RPMI7951 (cell line): ENCODE measurements at places on chromosomes 2 and 18. TPM values are rescaled to one million over a fixed set of nuclear protein-coding genes. Genes with fewer than 3 reads are reported as not detected.
A peak's percentile ranks its signal among the peaks of the same experiment; 100 is the strongest.

UGT1A4 gene
- total RNA-seq = 0.12 TPM in 1 of 2 replicates, not detected in the other

ZNF396 gene
- 1.1 and 2.2 TPM in 2 replicates for total RNA-seq

GRCh38 chr2:158668001-158668765 is 126.9 kb upstream of the DAPL1 start:
- no peak for DNase-seq

DNA sequence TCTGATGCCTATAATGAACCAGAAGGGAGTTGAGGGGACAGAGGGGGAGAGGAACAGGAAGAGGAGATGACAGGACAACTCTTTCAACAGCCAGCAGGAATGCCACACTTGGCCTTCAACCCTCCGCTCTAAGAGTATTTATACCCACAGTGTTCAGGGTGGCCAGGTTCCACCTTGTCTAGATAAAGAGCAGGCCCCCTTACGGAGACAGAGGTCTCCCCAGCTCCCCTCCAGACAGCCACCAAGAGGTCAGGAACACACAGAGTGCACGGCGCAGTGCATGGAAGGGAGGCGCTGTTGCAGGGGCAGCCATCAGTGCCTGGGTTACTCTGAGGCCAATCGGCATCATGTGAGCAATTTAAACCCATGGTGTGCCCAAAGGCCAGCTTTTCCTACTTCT is 176.9 kb downstream of the SMAD7 start:
- no peak for DNase-seq

GRCh38 chr2:105309147-105309545 is 20.4 kb downstream of the TGFBRAP1 start:
- DNase-seq = no peak

DNA sequence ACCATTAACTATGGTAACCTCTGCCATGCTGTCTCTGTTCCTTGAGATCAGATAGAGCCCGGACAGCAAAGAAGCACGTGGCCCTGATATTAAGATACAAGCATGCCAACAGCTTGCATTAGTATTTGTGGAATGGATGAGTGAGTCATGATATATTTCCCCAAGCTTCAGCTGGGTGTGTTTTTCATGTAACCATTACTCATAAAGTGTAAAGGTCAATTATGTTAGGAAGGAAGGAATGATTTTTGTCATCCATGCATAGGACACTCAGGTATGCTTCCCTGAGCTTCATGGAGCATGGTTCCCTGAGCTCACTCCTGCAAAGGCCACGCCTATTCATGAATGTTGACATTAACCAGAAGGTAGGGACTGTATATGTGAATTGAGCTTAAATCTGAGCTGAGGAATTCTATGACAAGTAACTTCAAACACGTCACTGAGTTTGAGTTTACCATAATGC is 74.6 kb downstream of the ARL4C start:
- DNase-seq = peak; percentile 91

- DNase-seq = peak; percentile 55
Observed at GRCh38 chr18:45879681-45880655, 54.5 kb downstream of the SIGLEC15 start.

GRCh38 chr18:10057894-10058791 is 144.3 kb downstream of the VAPA start:
- DNase-seq = peak; percentile 91

DNAJC5G gene
- not detected in 2 replicates for total RNA-seq

DNA sequence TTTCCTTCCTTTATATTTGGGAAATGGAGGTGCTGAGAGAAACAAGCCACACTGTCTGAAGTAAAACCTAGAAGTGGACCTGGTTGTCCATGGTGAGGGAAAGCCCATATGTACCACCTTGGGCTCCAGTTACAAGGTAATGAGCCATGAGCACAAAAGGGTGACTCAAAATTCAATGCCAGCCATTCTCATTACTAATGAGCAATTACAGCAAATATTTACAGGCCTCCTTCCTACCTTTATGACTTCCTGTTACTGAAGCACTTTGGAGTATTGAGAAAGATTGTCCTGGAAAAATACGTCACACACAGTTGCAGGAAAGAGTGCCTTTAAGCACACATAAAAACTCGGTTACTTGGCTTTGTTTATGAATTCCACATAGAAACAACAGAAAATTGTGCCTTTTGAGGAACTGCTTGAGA is 9.1 kb downstream of the EPAS1 start:
- no peak for DNase-seq

DNA sequence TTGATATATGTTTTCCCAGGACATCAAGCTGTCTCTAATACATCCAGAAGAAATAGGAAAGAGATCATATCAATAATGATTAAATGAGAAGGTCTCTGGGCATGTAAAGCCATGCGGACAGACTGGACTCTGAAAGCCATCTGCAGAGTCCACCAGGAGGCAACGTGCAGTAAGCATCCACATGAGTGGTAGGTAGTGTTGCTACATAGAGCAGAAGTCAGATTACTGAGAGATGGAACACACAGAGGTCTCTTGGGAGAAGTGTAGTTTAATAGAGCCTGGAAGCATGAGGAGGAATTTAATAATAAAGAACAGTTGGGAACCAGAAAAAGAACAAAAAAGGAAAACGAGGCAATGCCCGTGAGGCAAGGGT is 758.1 kb upstream of the DDX18 start:
- DNase-seq = no peak

DNA sequence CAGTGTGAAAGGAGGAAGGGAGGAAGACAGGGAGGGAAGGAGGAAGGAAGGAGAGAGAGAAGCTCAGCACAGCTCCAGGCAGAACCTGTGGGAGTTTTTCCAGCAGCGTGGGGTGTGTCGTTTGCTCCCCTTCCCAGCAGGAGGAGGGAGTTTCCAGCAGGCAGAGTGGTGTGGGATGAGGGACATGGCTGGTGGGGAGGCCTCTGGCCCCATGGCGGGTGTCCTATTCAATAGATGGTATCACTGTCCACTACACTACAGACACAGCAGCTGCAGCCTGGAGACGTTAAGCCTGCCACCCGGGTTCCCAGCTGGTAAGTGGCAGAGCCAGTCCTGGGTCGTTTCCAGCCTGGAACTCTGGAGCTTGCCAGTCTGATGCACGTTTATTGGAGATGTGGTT is 44.7 kb downstream of the GLI2 start:
- peak; percentile 31 for DNase-seq

DNA sequence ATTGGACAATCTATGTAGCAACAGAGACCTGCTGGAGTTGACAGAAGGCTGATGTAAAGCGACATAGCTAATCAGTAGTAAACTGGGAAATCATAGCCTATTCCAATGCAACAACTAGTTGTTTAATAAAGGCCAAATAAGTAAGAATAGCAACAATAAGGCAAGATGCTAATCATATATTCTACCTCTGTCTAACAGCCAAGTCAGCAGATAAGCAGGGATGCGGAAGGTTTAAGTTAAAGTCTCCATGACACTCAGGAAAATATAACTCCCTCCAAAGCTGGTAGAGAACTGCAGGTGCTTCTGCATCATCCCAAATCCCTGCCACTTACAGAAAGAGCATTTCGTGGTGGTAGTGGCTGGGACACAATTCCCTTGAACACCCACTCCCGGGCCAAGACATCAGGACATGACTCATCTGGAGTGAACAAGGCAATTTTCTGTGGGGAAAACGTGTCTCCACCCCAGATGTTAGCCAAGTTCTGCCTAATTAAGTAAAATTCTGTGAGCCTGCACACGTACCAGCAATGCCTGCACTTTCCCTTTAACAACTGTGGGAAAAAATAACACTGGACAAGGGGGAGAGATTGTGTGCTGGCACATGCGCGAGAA is 413.6 kb upstream of the ID2 start:
- DNase-seq = peak; percentile 87

DNA sequence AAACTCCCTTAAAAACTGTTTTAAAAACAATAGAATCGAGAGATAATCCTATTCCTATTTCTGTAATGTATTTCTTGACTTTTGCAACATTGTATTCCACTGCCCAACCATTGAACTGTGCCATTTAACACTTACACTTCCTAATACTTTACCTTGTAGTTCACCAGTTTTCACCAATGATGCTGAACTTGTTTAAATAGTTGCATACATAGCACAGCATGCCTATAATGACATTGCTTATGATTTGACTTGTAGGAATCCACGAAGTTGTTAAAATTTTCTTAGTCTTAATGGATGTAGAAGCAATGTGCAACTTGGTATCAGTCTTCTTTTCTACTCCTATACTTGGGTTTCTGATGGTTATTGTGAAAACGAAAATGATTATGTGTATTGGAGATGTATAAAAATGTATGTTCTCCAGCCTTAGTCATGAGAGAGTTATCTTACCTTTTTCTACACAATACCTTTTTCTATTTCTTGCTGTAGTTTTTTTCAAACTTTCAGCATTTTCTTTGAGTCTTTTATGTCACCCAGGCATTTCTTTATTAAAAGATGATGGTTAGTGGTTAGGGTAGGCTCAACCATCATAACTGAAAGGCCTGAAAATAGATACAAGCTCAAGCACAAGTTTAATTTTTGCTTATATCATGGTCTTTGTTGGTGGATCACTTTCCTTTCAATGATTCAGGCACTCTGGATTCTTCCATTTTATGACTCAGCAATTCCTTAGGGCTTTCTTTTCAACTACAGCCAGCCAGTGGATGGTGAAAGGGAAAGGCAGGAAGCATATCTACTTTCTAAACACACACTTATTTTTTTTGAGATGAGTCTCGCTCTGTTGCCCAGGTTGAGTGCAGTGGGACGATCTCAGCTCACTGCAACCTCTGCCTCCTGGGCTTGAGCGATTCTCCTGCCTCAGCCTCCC is 9.4 kb downstream of the GPD2 start:
- DNase-seq = peak; percentile 86

TMEM200C gene
- total RNA-seq = not detected in 2 replicates

KRTCAP3 gene
- total RNA-seq = 0.48 TPM in 1 of 2 replicates, not detected in the other

DNA sequence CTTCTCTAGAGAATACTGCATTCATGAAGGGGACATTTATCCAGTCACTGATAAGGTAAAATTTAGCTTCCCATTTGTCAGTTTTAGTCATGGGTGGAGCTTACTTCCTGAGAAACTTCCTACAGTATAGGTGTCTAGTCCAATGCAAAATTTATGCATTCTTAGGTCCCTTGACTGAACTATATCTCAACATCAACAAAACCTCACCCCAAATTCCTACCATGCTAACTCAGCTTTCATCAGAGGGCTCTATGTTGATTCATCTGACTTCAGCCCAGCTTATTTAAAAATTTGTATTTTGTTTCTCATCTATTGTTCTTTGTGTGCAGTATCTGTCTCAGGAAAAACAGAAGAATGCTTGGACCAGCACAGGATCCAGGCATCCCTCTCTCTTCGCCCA is 296.4 kb upstream of the ACVR2A start:
- no peak for DNase-seq

GRCh38 chr2:176902454-176902853 is 310.1 kb upstream of the HNRNPA3 start:
- DNase-seq = no peak

DNA sequence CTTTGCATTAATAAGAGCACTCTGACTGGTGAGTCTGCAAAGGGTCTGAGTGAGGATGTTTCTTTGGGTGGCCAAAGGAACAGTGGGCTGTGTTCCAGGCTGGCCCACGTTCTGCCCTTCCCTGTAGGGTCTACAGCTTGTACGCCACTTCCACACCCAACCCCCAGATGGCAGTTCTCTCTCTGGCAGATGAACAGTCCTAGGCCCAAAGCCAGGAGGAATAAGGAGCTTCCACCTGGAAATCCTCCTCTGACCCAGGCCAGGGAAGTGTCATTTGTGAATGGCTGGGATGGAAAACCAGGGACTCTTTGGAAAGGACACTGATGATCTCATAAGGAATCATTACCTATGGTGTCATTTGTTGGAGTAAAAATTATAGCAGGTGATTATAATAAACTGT is 6.6 kb downstream of the OTOF start:
- no peak for DNase-seq
